ENCODE measurements at places on chromosomes 6 and 20. TPM values are rescaled to one million over a fixed set of nuclear protein-coding genes. Genes with fewer than 3 reads are reported as not detected.

Gene PTPRT
- total RNA-seq, result not detected

Gene BHLHE23
- total RNA-seq, result not detected

Gene ALDH8A1
- total RNA-seq, result 0.33 TPM

Gene FYN
- total RNA-seq, result 45.2 TPM

Gene ZC3H12D
- total RNA-seq, result 0.15 TPM

Gene REM1
- total RNA-seq, result not detected

Gene LAMA5
- total RNA-seq, result 90.0 TPM

Gene EEF1A2
- 0.87 TPM for total RNA-seq

Gene NFATC2
- total RNA-seq, result under 0.01 TPM

Gene PGC
- not detected for total RNA-seq

Gene NRSN1
- total RNA-seq, result not detected

Gene ULBP3
- total RNA-seq, result 28.4 TPM

Gene LAMP5
- total RNA-seq, result 0.15 TPM

Gene SUMO4
- 1.7 TPM for total RNA-seq

Gene STMND1
- total RNA-seq, result not detected

Gene SIM1
- not detected for total RNA-seq

Gene HLA-B
- total RNA-seq, result 301 TPM

Gene CHRNA4
- total RNA-seq, result not detected

Gene SASH1
- total RNA-seq, result 106 TPM

Gene CDH4
- total RNA-seq, result 2.0 TPM

Gene LAMA4
- 577 TPM for total RNA-seq

Gene ATF6B
- total RNA-seq, result 20.8 TPM

Gene PTGIS
- 255 TPM for total RNA-seq

Gene PRL
- not detected for total RNA-seq

Gene APCDD1L
- total RNA-seq, result 17.5 TPM

Gene CENPW
- total RNA-seq, result 2.3 TPM

Gene ARFGEF3
- 0.44 TPM for total RNA-seq

Gene LGSN
- total RNA-seq, result not detected

Gene SLC17A9
- total RNA-seq, result 4.8 TPM

Gene HEY2
- not detected for total RNA-seq

Gene RBM38
- total RNA-seq, result 7.3 TPM

Gene BPIFB2
- total RNA-seq, result not detected

Gene BTNL2
- not detected for total RNA-seq

Gene SLC17A1
- not detected for total RNA-seq

Gene PTCRA
- not detected for total RNA-seq

Gene ADGRG6
- total RNA-seq, result 0.33 TPM

Gene ENTPD6
- total RNA-seq, result 86.0 TPM

Gene RCAN2
- total RNA-seq, result 2.2 TPM

Gene MYLK2
- not detected for total RNA-seq

Gene GNMT
- 0.17 TPM for total RNA-seq

Gene RAET1L
- total RNA-seq, result not detected

Gene LY6G6C
- not detected for total RNA-seq

Gene BNIP5
- not detected for total RNA-seq

Gene MROH8
- total RNA-seq, result 3.6 TPM

Gene MRAP2
- total RNA-seq, result 0.50 TPM

Gene TOX2
- 3.5 TPM for total RNA-seq

Gene TGM2
- 109 TPM for total RNA-seq

Gene SRC
- 33.6 TPM for total RNA-seq

Gene TSHZ2
- 0.33 TPM for total RNA-seq

Gene YIPF3
- total RNA-seq, result 92.6 TPM

Gene SNAI1
- total RNA-seq, result 0.83 TPM

Gene CLVS2
- total RNA-seq, result under 0.01 TPM

Gene MPC1
- total RNA-seq, result 31.0 TPM

Gene CCDC28A
- 26.9 TPM for total RNA-seq

Gene OR12D3
- not detected for total RNA-seq

Measured in smooth muscle cell of trachea (primary cell).